Esophagus squamous epithelium (tissue), 5 donors: ENCODE measurements at places on chromosomes 16 and 17.

DNA sequence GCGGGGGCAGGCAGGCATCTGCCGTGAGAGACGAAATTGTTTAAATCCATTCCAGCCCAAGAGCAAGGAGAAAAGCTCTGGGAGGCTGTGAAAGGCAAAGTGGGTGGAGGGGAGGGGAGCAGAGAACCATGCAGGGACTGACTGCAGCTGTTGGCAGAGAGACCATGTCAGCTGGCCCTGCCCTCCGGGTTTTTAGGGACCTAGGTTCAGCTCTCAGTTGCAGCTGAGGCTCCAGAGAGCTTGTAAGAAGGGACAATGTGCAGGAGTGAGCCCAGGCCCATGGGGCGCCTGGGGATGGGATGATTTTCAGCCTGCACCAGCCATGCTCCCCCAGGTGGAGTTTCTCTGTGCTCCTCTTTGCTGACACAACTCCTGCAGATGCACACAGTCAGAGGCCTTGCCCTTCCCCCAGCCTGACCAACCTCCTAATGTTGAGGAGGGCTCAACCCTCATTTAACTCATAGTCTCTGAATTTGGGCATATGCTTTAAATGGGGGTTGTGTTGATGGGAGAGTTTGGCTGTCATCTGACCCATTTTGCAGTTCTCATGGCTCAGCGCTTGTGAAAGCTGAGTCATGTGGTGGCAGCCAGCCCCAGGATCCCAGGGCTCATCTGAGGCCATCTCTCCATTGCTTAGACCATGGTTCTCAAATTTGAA lies 70.9 kb downstream of the PLXDC1 start:
- no peaks in the 10 kb centered on the region for H3K36me3 ChIP-seq
- H3K27ac ChIP-seq: peak overlapping the region; percentile 51
- no peak overlapping the region for H3K4me3 ChIP-seq
- peaks cover 44% of the 10 kb centered on the region for H3K4me1 ChIP-seq

- peaks cover 10% of the 10 kb centered on the region for H3K36me3 ChIP-seq
- peak within 1 kb of the TSS; percentile 85 for H3K27ac ChIP-seq
- H3K4me1 ChIP-seq: peaks cover 36% of the 10 kb centered on the region
- H3K4me3 ChIP-seq: peak within 1 kb of the TSS; percentile 97
- no peaks in the 10 kb centered on the region for H3K27me3 ChIP-seq
Observed at GRCh38 chr17:36591434-36592315, at the start of gene DHRS11. TSS of gene DHRS11 (plus strand) at chr17:36591879. CDS start at chr17:36592010, 131 bp downstream.

DNA sequence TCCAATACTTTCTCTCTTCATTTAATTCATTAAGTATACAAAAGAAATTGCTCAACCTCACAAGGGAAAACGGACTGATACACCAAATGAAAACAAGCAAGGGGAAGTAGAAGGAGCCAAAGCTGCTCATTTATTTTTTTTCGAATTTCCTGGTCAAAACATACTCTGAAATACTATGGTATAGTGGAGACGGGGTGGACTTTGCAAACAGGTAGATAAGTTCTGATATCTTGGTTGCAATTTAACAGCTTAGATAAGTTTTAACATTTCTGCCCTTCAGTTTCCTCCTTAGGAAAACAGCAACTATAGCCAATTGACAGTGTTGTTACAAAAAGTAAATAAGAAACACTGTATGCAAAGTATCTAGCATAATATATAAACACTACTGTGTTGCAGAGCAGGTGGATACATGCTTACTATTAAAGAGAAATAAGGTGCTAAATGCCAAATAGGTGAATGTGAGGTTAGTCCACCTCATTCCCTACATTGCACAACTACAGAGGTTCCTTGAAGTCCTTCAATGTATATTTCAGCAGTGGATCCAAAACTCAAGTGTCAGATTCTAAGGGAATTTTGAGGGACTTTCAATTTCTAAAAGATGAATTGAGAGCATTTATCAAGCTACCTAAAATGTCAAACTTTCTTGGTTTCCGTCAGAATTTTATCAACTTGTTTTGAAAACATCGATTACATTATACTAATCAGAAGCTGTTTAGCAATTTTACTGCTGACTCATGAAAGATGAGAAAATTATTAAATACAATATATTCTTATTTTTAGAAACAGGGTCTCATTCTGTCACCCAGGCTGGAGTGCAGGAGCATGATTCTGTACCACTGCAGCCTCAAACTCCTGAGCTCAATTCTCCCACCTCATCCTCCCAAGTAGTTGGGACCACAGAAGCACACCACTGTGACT lies 11.0 kb downstream of the CCDC47 start:
- H3K4me1 ChIP-seq: no peaks in the 10 kb centered on the region
- peaks cover 86% of the 10 kb centered on the region for H3K36me3 ChIP-seq
- H3K27ac ChIP-seq: no peak overlapping the region
- no peaks in the 10 kb centered on the region for H3K27me3 ChIP-seq
- DNase-seq: no peak
- H3K4me3 ChIP-seq: no peak overlapping the region

- no peaks in the 10 kb centered on the region for H3K36me3 ChIP-seq
- no peak overlapping the region for H3K4me3 ChIP-seq
- H3K27ac ChIP-seq: peak overlapping the region; percentile 20
- DNase-seq: no peak
Observed at GRCh38 chr17:59047616-59048015, 59.1 kb downstream of the TRIM37 start.

- no peak for DNase-seq
- peaks cover 15% of the 10 kb centered on the region for H3K4me1 ChIP-seq
- no peaks in the 10 kb centered on the region for H3K27me3 ChIP-seq
- no peak overlapping the region for H3K4me3 ChIP-seq
- H3K36me3 ChIP-seq: no peaks in the 10 kb centered on the region
Observed at GRCh38 chr17:57595426-57595825, 149.7 kb downstream of the CCDC182 start.

DNA sequence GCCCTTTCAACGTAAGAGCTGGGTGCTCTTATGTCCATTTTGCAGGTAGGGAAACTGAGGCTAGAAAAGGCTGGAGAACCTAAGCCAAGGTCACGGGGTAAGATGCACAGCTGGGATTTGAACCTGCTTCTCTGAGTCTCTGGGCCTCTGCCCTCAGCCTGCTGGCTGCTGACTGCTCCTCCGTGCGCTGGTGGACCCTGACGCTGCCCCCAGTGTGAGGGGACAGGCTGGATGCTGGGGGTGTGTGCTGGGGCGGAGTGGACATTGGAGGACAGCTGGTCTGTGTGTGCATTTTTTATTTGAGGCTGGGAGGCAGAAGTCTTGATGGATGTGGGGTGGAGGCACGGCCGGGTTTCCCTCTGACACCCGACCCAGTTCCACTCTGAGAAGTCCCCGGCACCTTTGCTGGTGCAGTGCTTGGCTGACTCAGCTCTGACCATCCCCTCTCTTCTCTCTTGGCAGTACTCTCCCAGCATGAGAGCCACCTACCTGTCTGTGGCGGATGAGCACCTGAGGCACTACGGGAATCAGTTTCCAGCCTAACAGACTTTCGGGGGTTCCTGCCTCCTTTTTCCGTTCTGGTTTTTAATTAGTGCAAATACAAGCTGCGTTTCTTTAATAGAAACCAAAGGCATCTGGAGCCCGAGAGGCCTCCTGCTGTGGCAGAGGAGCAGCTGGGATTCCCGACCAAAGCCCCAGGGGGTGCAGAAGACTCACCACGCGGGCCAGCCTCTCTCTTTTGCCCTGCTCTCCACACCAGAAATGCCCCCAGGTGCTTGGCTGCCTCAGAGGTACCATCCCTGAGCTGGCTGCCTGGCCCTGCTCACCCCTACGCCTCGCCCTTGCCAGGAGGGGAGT lies 14.1 kb upstream of the DNAI2 start:
- no peak overlapping the region for H3K27ac ChIP-seq
- no peaks in the 10 kb centered on the region for H3K4me1 ChIP-seq
- no peak for DNase-seq
- H3K4me3 ChIP-seq: no peak overlapping the region

GRCh38 chr17:49224198-49224996 lies 6.2 kb downstream of the PHOSPHO1 start:
- no peak overlapping the region for H3K27ac ChIP-seq
- H3K4me3 ChIP-seq: peak overlapping the region; percentile 3
- H3K36me3 ChIP-seq: peaks cover 8% of the 10 kb centered on the region
- peaks cover 100% of the 10 kb centered on the region for H3K27me3 ChIP-seq
- peaks cover 13% of the 10 kb centered on the region for H3K4me1 ChIP-seq
